ENCODE measurements at places on chromosomes 1 and 21.
A peak's percentile ranks its signal among the peaks of the same experiment; 100 is the strongest.

DNA sequence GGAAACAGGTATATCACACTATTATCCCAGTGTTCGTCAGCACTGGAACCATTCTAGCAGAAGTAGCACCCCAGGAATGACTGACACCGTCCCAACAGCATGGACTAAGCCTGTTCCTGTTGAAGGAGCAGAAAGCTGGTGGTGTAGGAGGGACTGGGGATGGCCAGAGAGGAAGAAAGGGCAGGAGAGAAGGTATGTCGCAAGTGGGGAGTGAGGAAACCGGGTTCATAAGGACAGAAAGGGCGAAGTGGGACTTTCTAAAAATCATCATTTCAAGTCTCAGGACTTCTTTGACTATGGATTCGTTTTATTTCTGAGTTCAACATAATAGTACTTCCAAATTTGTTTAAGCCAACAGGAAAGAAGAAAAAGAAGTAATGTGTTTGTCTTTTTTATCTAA lies 19.7 kb upstream of the MX1 start:
- no peak for DNase-seq

DNA sequence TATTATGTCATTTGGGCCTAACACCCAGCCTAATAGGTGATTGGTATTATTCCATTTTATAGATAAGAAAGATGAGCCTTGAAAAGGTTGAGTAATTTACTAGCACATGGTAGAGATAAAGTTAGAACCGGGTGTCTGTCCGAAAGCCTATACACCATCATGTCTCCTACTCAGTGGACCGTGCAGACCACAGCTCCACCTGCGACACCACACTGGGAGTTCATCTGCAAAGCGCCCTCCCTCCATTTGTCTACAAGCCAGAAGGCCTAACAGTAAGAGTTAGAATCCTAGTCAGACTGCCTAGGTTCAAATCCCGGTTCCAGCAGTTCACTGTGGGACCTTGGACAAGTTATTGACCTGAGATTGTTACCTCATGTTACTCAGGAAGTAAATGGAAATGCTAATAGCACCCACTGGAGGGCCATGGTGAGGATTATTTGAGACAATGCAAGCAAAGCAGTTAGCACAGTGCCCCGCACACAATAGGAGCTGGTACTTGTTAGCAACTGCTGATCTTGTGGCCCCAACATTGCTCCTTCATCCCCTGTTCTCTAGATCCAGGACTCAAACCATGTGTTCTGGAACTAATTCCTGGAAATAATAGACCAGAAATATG lies 20.5 kb downstream of the ARMH1 start:
- no peak for DNase-seq

DNA sequence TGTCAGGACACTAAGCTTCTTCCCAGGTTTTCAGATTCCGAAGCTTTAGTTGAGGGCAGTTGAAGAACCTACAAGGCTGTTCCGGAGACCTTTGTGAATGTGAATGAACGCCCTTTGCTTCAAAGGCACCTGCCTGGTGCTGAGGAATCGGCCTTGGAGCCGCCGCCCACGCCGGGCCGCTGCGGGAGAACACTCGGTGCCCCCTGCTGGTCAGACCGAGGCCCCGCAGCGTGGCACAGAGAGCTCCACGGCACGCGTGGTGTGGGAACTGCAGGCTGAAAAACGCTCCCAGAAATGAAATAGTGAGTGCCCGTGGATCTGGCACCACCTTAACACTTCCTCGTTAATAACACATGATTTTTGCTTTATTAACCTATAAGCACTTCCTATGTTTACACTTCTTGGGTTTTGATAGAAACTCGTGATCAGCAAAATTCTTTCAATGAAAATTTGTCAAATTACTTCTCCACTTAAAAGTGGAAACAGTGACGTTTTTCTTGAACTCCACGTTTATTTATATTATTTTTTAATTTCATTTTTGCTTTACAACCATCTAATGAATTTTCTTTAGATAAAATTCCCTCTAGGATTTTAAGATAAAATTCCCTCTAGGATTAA lies 460.6 kb downstream of the DSCAM start:
- DNase-seq = peak; percentile 22

DNA sequence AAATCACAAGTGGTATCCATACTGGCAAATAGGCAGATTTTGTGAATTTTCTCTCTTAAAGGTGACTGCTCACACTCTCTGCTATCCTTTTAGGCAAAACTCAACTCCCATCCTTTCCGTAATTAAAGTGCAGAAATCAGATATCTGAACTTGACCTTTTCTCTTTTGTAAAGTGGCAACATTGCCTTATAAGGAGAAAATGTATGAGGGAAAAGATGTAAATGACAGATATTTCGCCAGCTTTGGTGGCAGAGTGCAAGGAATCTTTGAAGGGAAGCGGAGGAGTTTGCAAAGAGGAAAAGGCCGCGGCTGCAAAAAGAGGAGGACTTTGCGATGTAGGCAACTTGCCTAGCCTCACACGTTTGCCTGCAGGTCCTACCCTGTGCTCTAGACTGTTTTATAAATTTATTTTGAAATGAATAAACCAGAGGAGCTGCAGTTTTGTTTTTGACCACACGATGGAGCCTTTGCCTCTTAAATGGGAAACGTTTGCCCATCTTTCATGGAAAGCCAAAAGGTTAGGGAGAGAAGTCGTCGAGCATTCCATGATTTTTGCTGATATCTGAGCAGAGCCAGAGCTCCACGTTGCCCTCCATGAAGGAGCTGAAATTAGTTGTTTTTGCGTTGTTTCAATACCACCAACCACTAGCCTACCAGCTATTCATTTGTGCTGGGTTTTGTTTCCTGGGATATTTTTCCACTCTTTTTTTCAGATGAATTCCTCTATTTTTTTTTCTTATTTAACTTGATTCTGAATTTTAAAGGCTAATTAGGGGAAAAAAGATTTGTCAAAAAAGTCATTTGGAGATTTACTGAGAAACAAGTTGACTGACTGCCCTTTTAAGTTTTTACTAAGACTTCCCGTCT lies 242.3 kb downstream of the LMX1A start:
- DNase-seq = peak; percentile 59

DNA sequence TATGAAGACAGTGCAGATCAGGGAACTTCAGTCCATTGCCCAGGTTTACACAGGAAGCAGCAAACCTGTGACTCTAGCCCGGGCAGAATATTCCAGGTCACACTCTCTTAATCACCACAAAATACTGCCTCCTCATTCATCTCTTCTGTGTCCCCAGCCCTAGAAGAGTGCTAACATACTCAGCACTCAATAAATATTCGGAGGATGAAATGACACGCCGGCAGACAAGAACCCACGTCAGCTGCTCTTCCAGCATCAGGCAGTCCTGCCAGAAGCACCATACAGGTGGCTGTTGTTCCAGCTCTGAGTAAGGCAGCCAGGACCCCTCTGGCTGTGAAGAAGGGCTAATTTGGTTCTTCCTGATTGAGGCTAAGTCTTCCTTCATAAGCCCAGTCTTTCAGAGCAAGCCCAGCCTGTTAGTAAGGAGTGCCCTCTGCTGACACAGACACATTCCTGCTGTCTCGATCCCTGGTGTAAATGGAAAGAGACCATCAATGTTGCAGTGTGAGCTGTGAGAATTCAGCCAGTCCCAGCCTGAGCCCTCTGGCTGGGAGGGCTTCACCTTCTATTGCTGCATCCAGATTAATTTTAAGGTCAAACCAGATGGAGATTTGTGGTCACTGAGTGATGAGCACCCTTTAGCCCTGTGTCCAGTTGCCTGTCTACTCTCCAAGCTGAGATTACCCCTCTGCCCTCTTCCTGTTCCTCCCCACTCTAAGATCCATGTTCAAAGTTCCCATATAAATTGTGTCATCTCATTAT lies 45.0 kb upstream of the KIRREL1 start:
- peak; percentile 36 for DNase-seq

DNA sequence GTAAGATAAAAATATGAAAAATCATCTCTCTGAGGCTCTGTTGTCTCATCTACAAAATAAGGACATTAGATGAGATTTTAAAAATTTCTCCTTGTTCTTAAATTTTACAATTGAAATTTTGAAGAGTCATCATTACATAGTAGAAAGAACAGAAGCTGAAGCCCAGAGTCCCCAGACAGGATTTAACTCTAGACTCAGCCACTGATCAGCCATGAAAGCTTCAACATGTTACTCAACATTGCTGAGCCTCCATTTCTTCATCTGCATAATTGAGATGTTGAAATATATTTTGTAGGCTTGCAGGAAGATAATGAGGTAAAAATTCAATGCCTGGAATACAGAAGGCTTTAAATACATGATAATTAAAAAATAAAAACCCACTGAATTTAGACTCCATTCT lies 633.3 kb downstream of the LMO4 start:
- DNase-seq = no peak

DNA sequence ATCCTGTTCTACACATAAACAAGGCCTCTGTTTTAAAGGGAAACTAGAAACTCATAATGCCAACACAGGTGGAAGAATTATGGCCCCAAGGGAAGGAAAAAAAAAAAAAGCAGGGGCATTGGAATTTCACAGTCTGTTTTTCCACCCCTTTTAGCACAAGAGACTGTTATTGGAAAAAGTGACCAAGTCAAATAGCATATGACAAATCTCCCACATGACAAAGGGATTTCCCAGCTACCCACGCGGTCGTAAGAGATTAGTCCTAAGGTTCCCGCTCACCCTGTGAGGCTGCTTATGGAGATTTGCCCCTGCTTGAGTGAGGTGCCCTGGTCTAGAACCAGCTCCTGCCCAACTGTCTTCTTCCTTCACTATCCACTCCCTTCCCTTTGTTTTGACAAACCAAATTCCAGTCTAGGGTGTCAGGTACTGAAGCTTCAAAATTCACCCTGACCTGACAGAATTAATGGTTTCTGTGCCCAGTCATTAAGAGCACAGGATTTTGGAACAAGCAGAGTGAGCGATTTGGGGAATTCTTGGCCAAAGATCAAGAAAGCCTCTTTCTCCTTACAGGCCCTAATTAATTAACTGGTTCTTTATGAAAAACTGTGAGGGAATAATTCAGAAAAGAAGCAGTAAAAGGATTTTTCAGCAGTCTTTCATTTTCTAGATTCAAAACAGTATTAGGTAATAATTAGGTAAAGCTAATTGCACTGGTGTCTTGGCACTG lies 107.3 kb downstream of the NMNAT2 start:
- no peak for DNase-seq

- no peak for DNase-seq
These were observed 150.9 kb downstream of the KCNJ6 start for GRCh38 chr21:37765221-37765900.

- DNase-seq = no peak
These were observed 13.4 kb upstream of the ALX3 start for GRCh38 chr1:110083866-110084226.

GRCh38 chr1:46755121-46755520 lies 36.2 kb upstream of the EFCAB14 start:
- no peak for DNase-seq

DNA sequence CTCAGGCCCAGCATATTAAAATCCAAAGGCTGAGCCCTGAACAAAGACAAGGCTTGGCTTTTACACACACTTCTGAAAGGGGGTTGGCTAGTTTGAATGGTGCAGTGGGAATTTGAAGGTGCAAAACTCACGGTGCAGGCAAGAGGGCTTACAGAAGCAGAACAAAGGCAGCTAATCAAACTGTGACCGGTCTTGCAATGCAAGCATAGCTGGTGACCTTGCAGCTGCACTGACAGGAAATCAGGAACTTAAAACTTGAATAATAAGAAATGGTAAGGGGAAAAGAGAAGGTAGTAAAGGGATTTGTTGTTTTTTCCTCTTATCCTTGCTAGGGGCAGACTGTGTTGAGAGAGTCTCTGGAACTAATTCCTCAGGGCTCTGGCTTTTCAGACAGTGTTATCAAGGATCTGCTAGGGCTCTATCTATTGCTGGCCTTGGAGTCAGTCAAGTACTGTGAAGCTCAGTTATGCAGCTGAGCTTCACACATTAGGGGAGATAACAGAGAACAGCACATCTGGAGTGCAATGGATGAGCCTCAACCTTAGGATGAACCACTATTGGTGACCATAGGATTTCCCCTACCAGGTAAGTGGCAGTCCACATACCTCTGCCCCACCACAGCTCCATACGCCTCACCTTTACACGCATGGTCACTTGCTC lies 97.6 kb downstream of the PPIAL4G start:
- DNase-seq = no peak

- no peak for DNase-seq
These were observed 28.1 kb downstream of the KRTAP10-1 start for GRCh38 chr21:44511938-44512275.

GRCh38 chr1:63705078-63705477 lies 68.7 kb upstream of the ROR1 start:
- no peak for DNase-seq

DNA sequence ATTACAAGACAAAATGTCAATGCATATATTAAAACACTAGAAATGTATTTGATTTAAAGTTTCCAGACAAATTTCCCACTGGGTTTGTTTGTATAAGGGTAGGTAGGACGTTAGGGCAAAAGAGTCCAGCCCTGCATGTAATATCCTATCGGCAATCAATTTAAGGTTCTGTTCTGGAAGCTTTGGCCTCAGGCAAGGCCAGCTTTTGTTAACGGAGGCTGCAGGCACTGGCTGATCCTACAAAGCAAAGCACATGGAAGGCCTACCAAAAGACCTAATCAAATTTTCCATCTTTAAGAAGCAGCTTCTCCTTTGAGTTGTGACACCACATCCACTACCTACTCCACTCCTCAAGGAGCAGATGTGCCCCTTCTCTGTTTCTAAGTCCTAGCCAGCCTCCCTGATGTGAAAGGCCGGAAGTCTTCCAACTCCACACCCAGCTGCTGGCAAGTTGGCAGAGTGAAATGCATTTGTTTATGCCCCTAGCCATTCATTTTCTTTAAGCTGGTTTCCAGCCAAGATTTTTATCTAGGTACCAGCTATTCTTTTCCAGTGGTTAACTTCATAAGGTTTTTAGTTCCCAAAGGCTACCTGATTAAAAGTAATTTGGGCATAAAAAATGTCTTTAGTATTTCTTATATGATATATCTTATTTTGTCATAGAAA lies 452.6 kb downstream of the PTBP2 start:
- DNase-seq = no peak

DNA sequence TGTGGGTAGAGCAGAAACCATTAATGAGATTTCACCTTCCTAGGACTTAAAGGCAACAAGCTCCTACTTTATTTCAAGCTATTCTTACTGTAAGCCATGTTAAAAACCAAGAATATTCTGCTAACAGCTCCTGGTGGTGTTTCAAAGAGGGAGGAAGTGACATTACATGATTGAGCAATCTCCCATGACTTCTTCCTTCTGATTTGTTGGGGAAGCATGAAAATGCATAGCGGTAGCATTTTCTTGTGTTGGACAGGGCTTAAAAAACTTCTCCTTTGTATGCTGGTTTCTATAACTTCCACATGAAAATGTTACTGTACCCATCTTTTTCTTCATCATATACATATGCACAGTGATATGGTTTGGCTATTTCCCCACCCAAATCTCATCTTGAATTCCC lies 297.0 kb upstream of the SNX7 start:
- DNase-seq = no peak

- no peak for DNase-seq
These were observed 217.5 kb downstream of the FAF1 start for GRCh38 chr1:50742523-50742922.

GRCh38 chr21:27047283-27047657 lies 80.4 kb upstream of the ADAMTS5 start:
- DNase-seq = no peak

GRCh38 chr1:175757381-175758015 lies 14.1 kb upstream of the TNR start:
- peak; percentile 28 for DNase-seq

Data from NCI-H460 (cell line).